Fibroblast of skin of left quadriceps (primary cell): ENCODE measurements at places on chromosomes 13 and 19.

GRCh38 chr19:10417541-10418234 lies 2.6 kb upstream of the PDE4A start:
- DNase-seq = no peak

DNA sequence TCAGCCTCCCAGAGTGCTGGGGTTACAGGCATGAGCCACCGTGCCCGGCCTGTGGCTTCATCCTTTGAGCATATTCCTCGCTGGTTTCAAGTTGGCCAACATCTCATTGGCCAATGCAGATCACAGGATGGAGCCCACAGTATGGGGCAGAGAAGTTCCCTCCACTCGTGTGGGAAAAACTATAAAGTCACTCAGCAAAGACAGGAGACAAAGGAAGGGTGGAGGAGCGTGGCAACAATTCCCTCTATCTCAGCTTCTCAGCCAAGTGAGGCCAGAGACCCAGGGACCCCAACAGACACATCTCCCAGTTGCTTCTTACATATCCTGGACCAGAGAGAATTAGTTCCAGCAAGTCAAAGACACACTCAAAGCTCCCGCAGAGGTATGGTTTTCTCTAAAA lies 184.6 kb upstream of the SOX1 start:
- DNase-seq = no peak

DNA sequence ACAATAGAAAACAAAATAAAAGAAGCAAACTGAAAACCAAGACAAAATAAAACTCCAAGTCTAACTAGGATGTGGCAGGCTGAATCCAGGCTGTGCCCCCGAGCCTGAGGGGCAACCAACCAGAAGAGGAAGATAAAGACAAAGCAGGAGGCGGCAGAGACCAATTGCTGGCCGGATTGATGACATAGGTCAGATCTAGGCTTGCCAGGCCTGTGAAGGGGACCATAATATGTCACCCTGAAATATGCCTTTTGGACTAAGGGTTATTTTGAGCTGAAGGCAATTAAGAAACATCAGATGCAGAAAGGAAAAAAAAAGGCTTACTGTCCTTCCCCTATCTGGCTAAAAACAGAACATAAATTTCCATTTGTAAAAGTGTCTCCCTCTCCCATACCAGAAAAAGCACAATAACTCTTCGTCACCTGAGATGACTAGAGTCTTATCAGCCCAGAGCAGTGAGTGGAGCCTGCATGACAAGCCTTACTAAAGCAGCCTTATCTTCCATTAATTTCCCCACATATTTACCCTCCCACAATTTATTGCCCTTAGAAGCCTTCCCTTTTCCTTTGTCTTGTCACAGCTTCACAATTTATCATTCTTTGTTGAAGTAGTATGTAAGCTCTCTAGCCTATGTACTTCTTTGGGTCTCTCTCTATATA lies 22.8 kb downstream of the ATP8A2 start:
- DNase-seq = no peak

GRCh38 chr13:52849291-52850071 lies 1.0 kb upstream of the PCDH8 start:
- no peak for DNase-seq
